AG08396 (cell line): ENCODE measurements at places on chromosomes 2 and 18.

- DNase-seq, result no peak
Measured at GRCh38 chr2:43230351-43230885, 4.0 kb upstream of the ZFP36L2 start.

GRCh38 chr2:112342067-112342550 is 66.7 kb downstream of the ZC3H6 start:
- DNase-seq, result no peak

- DNase-seq, result no peak
Measured at GRCh38 chr2:109720380-109721106, 73.6 kb upstream of the RGPD5 start.

DNA sequence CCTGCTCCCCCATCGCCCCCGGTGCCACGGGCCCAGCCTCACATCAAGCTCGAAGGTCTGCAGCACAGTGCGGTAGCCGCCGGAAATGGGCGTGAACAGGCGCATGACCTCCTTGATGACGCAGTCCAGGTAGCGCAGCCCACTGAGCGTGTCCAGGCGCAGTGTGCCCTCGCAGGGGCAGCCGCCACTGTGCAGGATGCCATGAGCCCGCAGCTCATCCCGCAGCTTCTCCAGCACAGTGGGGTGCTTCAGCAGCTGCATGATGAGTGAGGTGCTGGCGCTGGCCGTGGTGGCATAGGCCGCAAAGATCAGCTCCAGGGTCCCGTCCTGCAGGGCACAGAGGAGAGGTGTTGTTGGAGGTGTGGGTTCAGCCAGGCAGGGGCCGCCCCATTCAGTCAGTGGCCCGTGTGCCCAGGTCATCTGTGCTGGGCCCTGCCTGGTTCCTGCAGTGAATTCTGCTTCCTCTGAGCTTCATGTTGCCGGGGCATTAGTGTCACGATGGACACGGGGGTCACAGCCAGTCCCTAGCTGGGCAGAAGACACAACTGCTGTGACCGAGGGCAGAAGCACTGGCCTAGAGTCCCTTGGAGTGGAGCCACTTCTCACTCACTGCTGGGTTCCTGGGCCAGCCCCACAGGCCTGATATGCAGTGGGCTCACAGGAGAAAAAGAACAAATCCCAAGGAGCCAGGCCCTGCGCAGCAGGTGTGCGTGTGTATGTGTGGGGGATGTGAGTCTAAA is 14.5 kb downstream of the CYP26B1 start:
- no peak for DNase-seq

GRCh38 chr18:9673296-9674251 is 34.5 kb upstream of the RAB31 start:
- peak; percentile 57 for DNase-seq
